GM13976 (cell line): ENCODE measurements at places on chromosomes 16 and 17.

- DNase-seq = peak; percentile 86
Observed at GRCh38 chr17:15502369-15503112, 35.1 kb upstream of the CDRT4 start.

- DNase-seq = peak; percentile 40
Observed at GRCh38 chr17:50274142-50274896, at the start of gene TMEM92. Gene TMEM92 (plus strand): TSS chr17:50274466. CDS start chr17:50274502, 36 bp downstream.

GRCh38 chr17:12909046-12909445 is 108.8 kb downstream of the ELAC2 start:
- DNase-seq = peak; percentile 15

DNA sequence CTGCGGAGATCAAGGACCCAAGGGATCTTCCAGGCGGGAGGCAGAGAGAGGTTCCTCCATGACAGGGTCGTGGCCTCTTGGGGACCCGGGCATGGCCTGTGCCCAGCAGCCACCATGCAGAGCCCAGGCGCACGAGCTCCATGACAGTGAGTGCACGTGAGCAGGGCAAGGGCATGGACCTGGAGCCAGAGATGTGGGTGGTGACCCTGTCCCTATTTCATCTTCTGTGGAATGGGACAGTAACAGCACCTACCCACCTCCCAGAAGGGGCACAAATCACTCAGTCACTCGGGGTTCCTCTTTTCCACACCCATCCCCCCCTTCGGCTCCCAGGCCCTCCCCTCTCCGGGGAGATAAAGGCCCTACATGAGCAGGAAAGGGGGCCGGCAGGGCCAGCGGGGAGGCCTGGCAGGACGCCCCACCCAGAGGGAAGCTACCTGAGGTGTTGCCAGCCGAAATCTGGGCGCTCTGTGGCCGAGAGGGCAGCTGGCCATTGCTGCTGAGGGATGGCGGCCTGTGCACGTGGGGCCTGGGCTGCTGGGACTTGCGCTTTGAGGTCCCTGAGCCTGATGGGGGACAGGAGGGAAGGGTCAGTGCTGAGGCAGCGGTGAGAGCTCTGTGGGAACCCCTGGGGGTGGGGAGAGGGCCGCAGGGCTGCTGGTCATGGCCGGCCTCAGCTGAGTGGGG is 10.4 kb downstream of the UBALD2 start:
- no peak for DNase-seq

DNA sequence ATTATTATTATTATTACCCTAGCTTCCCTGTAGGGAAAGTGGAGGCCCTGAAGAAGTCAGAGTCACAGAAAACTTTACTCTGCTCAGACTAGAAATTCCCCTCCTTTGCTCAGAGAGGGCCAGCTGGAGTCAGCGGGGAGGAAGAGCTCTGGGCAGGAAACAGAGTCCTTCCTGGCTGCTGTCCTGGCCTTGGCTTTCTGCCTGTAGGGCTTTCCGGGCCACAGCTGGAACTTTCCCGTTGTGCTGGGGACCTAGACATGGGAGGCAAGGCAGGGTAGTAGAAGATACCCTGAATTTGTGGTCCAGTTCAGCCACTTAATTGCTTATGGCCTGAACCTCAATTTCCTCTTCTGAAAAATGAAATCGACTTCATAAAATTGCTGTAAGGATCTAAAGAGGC is 14.0 kb upstream of the CCL2 start:
- DNase-seq = no peak

DNA sequence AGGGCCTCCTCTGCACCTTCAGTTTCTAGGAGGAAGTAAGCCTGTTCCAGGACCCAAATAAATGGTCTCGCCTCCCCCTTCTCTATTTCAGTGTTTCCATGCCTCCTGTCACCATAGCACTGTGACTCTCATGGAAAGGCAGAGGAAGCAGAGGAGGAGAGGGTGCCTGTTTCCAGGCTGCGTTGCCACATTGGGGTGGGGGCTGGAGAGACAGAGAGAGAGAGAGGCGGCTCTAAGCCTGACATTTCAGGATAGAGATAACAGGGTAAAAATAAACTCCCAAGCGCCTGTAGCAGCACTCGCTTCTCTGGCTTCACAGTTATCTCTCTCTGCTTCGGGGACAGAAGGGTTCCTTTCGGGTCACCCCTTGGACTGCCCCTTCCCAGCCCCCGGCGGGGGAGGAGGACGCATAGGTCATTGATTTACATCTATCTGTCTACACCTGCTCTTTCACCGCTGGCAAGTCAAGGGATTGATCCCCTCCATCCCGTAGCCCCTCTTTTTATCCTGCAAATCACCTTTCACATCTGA is 71.2 kb upstream of the MRTFB start:
- DNase-seq = no peak

DNA sequence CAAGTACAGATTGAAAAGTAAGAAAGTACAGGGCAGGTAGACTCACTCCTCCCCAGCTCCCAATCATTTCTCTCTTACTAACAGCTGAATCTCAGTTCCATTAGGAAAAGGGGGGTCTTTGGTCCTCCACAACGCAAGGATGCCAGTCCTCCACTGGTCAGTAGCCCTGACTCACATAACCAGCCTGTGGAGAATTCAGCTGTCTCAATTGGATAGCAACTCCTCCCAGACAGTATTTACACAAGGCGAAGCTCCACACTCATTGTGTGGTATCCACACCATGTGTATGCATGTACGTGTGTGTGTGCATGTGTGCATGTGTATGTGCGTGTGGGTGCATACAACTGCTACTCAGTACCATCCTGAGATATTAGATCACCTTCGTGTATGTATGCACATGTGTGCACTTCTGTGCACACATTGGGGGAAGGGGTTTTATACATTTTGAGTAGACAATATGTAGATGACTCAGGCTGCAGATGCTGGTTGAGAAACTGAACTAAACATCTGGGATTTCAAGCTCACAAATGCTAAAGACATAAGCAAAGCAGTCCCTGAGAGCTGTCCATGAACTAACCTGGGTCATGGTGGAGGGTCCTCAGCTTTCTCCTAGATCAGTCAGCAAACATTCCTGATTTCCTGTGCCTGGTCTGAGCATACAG is 240.1 kb downstream of the SLC39A11 start:
- DNase-seq = no peak
